ENCODE measurements at places on chromosomes 7 and 10.

DNA sequence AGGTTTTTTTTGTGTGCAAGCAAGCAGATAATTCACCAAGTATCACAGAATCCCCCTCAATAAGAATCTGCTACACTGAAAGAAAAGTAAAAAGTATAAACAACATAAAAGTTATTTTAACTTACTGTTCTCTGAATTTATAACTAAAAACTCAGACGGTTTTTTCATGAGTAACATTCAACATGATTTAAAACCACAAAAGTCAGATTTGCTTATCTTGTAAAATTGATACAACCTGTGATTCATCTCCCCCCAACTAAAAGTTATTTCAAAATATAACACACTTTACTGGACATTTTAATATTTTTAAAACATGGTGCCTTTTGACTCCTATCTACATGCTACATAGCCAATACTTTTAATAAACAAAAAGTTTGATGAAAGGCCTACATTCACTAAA lies 32.8 kb downstream of the TSPAN12 start:
- no peak for DNase-seq

GRCh38 chr7:80977751-80978150 lies 58.9 kb upstream of the SEMA3C start:
- DNase-seq: no peak

GRCh38 chr7:120060281-120060680 lies 212.7 kb upstream of the KCND2 start:
- no peak for DNase-seq

- no peak for DNase-seq
Measured at GRCh38 chr7:45145881-45146280, 11.7 kb upstream of the RAMP3 start.

DNA sequence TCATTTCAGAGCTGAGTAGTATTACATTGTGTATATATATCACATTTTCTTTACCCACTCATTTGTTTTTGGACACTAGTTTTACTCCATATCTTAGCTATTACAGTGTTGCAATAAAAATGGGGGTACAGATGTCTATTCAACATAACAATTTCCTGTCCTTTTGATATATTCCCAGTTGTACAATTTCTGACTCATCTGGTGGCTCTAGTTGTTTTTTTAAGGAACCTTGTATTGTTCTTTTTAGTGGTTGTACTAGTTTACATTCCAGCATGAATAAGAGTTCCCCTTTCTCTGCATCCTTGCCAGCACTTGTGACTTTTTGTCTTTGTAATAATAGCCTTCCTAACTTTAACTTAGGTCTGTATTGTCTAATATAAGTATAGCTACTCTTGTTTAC lies 739.9 kb downstream of the XPNPEP1 start:
- DNase-seq: no peak

DNA sequence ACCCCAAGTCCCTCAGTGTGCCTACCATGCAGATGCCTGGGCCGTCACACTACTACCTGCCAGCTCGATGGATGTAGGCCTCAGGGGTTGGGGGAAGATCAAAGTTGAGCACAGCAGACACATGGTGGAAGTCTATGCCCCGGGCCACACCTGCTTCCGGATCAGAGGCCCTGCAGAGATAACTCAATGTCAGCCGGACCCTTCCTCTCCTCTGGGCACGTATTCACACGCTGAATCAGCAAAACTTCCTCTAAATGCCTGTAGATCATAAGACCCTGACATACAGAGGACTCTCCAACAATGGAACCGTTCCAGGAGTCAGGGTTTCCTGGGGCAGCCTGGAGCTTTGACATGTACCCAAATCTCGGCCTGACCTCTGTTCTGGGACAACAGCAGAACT lies 3.7 kb downstream of the DDX56 start:
- no peak for DNase-seq

- no peak for DNase-seq
Measured at GRCh38 chr7:13860734-13861133, 128.7 kb downstream of the ETV1 start.

- no peak for DNase-seq
Measured at GRCh38 chr10:24495666-24496460, 227.8 kb downstream of the ARHGAP21 start.

- no peak for DNase-seq
Measured at GRCh38 chr10:79502561-79503309, 9.6 kb upstream of the EIF5AL1 start.

- no peak for DNase-seq
Measured at GRCh38 chr10:87966459-87966858, 103.0 kb downstream of the PTEN start.

GRCh38 chr10:130372222-130372621 lies 236.0 kb downstream of the GLRX3 start:
- DNase-seq: no peak

- DNase-seq: no peak
Measured at GRCh38 chr7:137936509-137937201, 65.2 kb downstream of the CREB3L2 start.
